Stimulated activated CD4-positive, alpha-beta T cell treated with anti-CD3 and anti-CD28 coated beads, Interleukin-1b, Interleukin-23, amount 100 ng/mL, for 4 hours (primary cell): ENCODE measurements at places on chromosomes 11 and 22.

- DNase-seq, result no peak
Measured at GRCh38 chr11:67695606-67696005, 21.2 kb upstream of the ALDH3B2 start.

GRCh38 chr11:61378713-61379313 lies 13.6 kb upstream of the TMEM216 start:
- no peak for DNase-seq

GRCh38 chr11:36097219-36097650 lies 153.4 kb downstream of the LDLRAD3 start:
- no peak for DNase-seq

GRCh38 chr22:36405671-36406538 lies 18.1 kb upstream of the MYH9 start:
- DNase-seq, result no peak

GRCh38 chr11:83299681-83300080 lies 13.5 kb upstream of the CCDC90B start:
- no peak for DNase-seq

GRCh38 chr11:65650547-65651338 lies 12.0 kb downstream of the RELA start:
- DNase-seq, result no peak

DNA sequence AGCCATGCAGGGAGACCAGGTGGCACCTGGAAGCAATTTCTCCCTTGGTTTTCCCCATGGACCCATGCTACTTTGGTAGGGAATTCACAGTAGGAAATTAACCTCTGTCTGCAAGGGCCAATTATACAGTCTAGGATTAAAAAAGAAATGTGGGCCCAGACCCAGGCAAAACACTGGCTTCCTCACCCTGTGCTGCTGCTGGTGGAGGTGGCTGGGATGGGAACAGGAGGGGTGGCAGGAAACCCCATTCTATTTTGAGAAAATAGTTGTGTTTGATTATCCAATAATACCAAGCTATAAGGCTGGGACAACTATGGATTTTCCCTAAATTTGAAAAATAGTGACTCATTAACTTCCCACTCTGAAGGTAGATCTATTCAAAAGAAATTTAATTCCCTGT lies 417.0 kb upstream of the NARS2 start:
- DNase-seq, result no peak

DNA sequence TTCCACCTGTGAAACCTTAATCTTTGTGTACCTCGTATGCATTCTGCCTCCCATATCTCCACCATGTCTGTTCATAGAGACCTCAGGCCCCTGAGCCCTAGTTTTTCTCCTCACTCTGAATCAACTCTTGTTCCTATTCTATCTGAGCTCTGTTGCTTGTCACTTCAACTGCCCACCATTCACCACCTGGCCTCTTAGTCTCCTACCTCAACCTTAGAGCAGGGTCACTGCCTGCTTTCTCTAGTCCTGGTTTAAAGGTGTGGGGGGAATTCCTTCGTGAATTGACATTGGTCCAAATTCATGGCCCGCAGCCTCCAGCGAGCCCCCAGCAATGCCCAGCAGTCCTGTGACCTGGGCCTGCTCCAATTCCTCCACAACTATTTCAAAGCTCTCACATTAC lies 39.4 kb upstream of the TUB start:
- no peak for DNase-seq

- no peak for DNase-seq
Measured at GRCh38 chr22:27023591-27023990, 366.2 kb downstream of the MIAT start.

DNA sequence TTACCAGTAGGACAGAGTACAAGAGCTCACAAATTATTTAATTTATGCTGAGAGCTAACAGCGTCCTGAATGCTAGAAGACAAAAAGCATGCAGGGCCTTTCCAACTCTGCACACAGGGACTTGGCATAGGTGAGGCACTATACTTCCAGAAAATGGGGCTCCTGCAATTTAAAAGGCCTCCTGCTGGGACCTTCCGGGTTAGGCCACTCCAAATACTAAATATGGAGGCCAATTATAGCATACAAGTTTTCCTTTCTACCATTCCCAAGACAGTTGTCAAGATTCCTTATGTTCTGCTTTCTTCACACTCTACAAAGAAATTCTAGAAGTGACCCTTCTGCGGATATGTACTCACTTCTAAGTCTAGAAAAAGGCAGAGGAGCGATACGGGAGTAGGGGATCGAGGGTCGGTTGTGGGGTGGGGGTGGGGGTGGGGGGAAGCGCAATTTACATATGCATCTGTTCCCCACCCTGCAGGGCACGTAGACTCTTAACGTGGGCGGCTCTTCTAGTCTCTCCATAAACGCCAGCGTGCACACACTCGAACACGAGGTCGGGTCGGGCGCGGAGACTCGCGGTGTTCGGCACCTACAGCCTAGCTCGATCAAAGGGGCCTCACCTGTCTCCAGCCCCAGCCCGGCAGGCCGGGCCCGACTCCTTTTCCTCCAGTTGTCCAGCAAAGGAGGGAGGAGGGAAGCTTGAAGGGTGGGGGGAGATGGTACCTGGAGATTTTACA lies 728 bp downstream of the DCUN1D5 start:
- peak; percentile 31 for DNase-seq

DNA sequence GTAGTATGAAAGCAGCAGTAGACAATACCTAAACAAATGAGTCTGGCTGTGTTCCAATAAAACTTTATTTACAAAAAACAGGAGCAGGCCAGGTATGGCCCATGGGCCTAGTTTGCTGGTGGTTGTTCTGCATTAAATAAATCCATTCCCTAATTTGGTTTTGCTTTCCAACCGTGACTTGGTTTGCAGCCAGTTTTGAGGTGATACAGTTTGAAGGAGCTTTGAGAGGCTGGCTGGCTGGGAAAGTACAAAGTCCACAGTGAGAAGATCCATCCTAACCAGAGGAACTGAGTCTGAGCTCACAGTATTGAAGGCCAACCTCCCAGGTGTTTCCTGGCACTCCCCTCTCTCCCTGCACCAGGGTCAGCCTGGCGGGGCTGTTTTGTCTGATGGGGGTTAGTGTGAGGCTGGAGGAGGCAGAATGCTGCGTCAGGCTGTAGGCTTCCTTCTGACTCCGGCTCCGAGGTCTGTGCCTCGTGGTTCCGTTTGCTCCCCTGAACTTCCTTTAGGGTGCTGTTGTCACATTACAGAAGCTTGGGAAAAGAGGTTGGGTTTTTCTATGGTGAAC lies 129.5 kb downstream of the MICAL2 start:
- DNase-seq, result no peak

DNA sequence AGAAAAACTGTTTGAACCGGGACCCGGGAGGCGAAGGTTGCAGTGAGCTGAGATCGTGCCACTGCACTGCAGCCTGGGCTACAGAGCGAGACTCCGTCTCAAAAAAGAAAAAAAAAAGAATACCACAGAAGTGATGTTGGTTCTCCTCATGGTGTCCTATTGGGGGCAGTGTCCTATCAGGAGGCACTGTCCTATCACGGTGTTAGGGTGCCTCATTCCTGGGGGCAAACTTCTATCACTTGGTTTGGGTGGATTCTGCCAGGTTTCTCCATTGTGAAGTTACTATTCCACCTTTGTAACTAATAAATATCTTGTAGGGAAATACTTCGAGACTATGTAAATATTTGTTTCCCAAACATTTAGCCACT lies 19.6 kb downstream of the PRR14L start:
- no peak for DNase-seq

DNA sequence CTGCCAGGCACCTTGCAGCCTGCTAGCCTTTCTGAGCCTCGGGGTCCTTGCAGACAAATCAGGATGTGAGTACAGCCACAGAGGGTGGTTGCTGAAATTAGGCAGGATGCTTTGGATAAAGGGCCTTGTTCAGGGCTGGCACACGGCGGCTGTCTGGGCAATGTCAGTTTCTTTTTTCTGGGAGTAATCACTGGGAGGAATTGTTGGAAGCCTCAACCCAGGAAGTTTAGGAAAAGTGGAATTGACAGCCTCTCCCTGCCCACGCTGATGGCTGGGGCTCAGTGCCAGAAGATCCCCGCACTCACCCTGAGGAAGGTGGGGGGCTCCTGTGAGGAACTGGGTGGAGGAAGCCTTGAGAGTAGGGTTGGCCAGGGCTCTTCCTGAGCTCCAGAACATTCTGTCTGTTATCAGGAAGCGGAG lies 37.4 kb downstream of the CD82 start:
- DNase-seq, result no peak

DNA sequence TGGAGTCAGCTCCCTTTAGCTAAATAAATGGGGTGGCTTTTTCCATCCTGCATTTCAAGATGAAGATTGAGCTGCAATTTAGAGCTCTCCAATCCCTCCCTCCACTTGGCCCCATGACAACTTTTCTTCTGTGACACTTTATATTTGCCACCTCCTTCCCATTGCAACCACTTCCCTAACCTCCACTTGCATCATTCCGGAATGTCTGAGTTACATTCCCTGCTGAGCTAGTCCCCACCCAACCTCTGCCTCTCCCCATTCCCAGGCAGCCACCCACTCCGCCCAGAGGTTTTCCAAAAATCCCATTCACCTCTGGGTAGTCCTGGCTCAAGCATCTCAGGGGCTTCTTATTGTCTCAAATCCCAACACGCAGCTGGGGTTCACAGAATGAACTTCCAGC lies 24.7 kb downstream of the PC start:
- no peak for DNase-seq

GRCh38 chr22:46792841-46793261 lies 30.4 kb downstream of the TBC1D22A start:
- DNase-seq, result no peak

- no peak for DNase-seq
Measured at GRCh38 chr11:30919389-30920152, 333.4 kb upstream of the MPPED2 start.

DNA sequence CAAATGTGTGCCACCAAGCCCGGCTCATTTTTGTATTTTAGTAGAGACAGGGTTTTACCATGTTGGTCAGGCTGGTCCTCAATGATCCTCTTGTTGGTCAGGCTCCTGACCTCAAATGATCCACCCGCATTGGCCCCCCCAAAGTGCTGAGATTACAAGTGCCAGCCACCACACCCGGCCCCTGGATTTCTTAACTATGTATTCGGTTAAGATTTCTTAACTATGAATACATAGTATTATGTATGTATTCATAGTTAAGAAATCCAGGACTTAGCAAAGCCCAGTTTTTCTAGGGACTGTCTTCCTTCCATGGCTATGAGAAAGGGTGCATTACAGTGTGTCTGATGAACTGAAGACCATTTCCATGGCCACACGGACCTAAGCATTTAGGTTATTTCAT lies 1.7 kb downstream of the C11orf91 start:
- no peak for DNase-seq

DNA sequence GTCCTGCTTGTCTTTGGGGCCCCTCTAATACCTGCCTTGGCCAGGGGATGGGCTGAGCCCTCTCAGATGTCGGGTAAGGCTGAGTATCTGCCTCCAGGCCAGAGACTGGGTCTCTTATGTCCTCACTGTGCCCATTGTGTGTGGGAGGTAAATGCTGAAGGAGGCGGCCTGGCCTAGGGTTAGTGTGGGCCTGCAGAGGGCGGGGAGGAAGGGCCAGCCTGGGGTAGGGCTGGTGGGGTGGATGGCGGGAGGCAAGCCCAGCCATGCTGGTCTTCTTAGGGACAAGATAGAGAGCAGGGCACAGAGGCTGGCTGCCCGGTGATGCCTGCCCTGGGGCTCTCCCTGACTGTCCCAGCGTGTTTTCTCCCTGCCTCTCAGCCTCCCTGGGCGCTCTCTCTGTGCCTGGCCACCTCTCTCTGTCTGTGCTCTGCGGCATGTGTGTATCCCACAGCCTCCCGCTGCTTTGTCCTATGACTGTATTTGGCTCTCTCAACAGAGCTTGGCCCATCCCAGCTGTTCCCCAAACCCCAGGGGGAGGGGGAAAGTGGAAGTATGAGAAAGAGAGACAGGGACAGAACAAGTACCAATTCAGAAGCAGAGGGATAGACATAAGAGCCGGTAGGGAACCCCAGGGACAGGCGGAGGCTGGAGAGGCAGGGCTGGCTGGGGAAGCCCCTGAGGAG lies 57.0 kb downstream of the PDE2A start:
- no peak for DNase-seq

GRCh38 chr22:33888821-33889220 lies 31.5 kb downstream of the LARGE1 start:
- DNase-seq, result no peak

DNA sequence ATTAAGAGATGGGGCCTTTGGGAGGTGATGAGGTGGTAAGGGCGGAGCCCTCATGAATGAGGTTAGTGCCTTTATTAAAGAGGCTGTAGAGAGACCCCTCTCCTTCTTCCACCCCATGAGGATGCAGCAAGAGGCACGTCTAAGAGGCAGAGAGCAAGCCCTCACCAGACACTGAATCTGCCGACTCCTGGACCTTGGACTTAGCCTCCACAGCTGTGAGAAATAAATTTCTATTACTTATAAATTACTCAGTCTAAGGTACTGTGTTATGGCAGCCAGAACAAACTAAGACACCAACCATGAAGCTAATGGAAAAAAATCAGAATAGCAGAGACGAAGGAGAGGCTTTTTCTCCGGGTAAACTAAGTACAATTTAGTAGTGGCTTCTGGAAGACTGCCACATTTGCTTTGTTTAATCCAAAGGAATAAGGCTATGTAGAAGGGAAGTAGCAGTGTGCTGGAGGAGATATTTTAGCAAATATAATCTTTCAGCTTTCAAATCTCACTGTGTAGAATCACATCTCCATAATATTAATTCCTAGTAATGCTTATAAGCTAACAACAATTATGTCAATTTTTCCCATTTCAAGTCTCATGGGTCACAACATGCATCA lies 12.3 kb upstream of the SIK2 start:
- DNase-seq, result no peak

- DNase-seq, result no peak
Measured at GRCh38 chr11:46520971-46521745, 72.7 kb downstream of the AMBRA1 start.

GRCh38 chr22:45709866-45710265 lies 38.2 kb downstream of the ATXN10 start:
- no peak for DNase-seq

DNA sequence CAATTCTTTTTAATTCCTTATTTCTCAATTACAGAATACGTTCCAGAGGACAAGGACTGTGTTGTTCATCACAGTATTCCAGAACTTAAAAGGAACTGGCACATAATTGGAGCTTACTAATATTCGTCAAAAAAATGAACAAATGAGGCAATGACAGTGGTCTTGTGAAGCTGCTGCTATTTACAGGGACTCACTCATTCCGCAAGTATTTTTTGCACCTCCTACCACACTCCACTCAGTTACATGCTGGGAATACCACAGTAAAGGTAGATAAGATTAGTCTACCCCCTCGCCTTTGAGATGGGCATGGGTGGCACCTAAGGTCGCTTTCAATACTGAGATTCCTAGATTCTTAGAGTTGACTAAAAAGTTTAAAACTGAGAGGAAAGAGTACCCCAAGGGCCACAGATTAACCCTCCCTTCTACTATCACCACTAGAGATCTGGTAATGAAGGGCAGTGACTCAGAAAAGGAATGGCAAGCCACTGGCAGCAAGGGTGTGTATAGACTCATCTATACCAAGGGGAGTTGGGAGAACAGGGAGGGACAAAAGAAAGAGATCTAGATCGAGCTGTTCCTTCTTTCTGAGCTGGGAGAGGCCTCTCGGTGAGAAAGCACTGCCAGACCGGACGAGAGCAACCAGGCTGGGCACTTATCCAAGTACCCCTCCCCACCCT lies 85.0 kb downstream of the RPL27A start:
- no peak for DNase-seq
